ENCODE measurements at places on chromosomes 12 and 14.

DNA sequence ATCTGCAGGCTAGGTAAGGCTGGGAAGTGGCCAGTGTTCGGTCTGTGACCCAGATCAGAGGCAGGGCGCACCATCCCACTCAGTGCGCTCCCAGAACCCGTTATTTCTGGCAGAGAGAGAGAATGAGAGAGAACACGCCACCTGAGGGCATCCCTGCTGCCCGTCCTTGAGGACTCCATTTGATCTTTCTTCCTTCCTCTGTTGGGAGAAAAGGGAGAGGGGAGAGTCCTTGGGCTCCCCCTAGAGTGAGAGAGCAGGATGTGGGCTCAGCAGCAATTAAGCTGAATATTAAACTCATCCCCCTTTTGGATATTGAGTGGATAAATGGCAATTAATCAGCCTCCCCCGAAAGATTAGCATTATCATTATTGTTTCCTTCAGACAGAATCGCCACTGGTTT, 70.6 kb downstream of the IFT43 start:
- DNase-seq, result no peak

DNA sequence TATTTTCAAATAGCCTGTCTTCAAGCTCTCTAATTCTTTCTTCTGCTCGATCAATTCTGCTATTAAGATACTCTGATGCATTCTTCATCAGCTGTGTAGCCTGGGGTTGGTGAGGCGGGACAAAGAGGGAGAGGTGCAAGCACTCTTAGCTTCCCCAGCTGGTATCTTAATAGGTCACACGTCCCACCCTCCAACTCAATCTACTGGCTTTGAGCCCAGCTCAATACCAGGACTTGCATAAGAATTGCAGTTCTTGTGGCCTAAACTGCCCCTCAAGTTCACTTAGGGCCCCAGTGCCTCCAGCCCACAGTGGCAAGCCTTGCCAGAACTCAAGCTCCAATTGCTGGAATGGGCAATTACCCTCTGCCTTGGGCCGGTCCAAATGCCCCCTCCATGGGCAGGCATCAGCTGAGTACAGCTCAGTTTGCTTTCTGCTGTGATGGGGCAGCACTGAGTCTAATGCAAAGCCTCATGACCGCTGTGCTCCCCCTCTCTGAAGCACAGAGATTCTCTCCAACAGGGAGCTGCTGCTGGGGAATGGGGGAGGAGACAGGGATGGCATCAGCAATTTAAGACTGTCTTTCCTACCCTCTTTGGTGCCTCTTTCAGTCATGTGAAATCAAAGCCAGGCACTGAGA, 5.6 kb upstream of the SPATA7 start:
- no peak for DNase-seq

DNA sequence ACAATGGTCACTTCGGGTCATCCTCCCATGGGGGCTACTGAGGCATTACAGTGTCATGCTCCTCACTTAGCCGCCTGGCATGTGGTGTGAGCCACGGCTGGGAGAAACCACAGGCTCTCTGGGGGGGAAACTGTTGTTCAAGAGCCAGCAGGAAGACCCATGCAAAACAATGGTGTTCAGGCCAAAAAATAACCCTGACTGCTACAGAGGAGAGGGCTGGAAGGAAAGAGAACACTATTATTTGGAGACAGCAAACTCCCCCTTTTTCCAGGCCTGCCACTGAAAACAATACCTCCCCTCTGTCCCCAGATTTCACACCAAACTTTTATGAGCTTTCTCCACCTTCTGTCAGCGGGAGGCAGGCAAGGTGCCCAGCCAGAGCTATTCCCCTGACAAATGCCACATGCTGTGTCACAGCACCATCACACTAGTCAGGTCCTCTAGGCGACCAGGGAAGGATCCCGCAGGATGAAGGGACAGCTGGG, 83.7 kb downstream of the CHGA start:
- no peak for DNase-seq

- DNase-seq, result no peak
These were observed 4.7 kb downstream of the PIGH start for GRCh38 chr14:67595392-67595791.

DNA sequence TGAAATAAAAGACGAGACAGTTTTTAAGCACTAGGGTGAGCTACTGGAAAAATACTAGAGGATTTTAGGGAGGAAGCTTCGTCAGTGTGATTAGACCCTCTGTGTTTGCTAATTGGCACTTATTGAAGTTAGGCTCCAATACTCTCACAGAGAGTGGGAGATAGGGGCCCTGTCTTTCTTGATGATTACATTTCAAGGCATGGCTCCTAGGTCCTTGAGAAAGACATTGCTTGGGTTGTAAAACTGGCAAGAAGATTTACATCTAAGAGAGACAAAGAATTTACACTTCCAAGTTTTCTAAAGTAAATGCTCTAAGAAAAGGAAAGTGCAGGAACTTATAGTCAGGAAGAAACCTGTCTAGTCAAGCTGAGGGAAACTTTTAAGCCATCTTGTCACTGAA, 183.2 kb downstream of the C12orf50 start:
- DNase-seq, result no peak

DNA sequence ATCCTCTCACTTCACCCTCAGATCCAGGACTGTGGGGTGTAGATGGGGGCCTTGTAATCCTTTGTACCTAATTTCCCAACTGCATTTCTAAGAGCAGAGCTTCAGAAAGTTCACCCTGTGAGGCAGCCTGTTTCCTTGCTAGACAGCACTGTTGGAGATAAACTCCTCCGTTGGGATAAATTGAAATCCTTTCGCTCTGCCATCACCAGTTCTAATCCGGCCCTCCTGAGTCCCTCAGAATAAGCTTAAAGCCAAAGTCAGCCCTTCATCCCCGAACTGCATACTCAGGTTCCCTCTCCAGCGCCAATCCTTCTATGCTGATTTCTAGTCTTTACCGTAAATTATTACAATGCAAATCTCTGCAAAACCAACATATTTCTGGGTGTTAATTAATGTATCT, 114.7 kb downstream of the PRMT8 start:
- DNase-seq, result no peak

- DNase-seq, result peak; percentile 78
These were observed at the start of gene ALG10 for GRCh38 chr12:34022079-34022830. Gene ALG10, plus strand, starts transcription at chr12:34022496. Its CDS starts 104 bp downstream, at chr12:34022600.

- no peak for DNase-seq
These were observed 23.2 kb upstream of the APOF start for GRCh38 chr12:56385873-56386272.

DNA sequence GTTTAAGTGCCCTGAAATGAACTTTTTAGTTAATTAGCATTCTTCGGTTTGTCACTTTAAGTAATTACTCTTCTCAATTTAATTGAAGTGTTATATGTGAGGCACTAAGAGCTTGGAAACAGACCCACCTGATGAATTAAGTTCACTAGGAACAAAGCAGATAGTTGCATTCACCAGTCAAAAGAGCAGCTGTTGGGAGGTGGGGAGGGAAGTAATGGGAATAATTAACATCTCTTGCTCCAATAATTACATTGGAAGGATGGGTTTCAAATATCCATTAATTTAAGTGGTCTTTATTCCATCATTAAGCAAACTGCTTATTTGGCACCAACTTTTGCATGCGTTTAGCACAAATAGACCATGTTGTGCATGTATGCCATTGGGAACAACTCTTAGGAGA, 667.2 kb downstream of the GALC start:
- no peak for DNase-seq

- no peak for DNase-seq
These were observed 23.2 kb downstream of the MAPK1IP1L start for GRCh38 chr14:55074662-55075061.

DNA sequence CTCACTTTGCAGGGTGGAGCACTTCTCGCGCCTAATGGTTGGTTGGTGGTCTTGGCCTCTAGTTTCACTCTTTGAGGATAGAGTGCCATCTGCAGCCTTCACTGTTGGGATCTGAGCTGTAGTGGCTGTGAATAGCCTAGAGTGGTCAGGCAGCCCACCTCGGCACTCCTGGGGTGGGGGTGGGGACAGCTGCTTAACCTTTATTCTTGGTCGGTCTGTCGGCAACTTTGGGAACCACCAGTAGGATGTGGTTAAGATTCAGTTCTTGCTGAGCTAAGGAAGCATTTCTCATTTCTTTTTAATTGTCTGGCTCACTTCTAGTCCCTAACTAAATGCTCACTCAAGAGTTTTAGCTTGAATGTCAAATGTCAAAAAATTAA, 21.1 kb downstream of the TMBIM6 start:
- DNase-seq, result no peak

- DNase-seq, result peak; percentile 83
These were observed 22.0 kb upstream of the NUDT14 start for GRCh38 chr14:105203057-105203531.

DNA sequence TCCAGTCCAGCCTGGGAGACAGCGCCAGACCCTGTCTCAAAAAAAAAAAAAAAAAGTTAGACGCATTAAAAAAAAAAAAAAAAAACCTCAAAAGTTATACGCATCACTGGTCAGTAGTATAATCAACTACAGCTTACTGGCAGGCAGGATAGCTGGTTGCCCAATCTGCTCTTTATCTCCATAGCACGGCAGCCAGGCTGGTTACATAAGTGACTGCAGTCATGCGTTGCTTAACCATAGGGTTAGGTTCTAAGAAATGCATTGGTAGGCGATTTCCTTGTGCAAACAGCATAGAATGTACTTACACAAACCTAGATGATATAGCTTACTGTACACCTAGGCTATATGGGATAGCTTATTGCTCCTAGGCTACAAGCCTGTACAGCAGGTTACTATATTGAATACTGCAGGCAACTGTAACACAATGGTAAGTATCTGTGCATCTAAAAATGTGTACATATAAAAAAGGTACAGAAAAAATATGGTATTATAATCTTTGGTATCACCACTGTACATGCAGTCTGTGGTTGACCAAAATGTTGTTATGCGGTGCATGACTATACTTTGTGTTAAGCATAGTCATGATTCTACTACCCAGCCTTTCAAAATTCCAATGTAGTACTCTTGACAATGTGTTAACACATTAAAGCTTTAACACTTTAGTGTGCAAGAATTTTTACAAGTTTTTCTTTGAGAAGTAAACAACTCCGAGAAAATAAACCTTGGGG, 8.1 kb downstream of the L2HGDH start:
- no peak for DNase-seq

DNA sequence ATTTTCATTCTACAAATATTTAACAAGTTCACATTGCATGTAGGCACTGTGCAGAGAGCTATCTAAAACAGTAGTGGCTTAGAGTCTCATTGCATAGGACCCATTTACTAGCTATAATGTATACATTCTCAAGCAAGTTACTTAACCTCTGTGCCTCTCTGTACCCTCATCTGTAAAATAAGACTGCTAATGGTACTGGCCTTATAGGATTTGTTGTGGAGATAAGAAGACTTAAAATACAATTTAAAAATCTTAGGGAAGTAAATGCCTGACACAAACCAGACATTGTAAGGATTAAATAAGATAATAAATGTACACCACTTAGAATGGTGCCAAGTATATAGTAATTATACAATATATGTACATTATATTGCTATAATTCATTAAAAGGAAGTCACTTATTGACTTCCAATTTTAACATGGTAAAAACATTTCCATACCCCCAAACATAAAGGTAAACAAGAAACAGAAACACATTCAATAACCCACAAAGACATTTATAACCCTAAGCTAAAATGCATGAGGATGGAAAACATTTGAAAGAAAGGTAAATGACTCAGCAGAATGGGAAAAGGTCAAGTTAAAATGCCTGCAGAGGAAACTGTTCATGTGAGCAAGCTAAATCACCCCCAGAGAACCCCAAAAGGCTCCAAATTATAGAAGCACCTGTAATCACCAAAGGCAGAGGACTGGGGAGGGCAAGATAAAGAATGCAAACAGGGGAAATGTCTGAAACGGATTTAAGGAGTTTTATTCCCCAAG, 30.8 kb downstream of the RPS6KA5 start:
- no peak for DNase-seq

GRCh38 chr12:129607756-129608155, 296.1 kb downstream of the TMEM132D start:
- DNase-seq, result no peak

DNA sequence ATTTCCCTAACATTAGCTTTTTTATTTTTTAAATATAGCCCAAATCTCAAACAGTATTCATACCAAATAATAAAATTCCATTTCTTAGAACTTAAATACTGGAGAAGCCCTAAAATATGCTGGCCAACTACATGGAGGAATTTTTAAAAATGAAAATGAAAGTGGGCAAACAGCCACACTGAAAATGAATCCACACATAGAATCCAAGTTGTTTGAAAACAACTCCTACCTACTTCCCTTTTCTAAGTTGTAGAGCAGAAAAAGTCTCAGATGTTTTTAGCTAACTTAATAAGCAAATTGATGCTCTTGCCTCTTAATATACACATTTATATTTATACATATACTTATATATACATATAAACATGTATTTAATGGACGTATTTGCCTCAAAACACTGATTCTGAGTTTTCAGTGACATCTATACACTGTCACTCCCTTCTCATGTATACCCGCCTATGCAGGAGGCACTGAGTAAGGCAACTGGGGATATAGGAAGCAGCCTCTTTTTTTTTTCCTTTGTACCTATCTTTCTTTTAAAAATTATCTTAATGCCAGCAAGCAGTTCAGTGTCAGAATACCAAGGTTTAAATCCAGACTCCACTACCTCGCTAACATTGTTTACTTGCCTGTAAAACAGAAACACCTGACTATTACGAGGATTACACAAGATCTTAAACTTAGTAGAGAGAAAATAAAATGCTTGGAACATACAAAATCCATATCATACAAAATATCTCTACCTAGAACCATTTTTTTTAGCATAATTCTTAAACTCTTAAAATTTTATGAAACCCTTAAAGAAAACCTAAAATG, 13.3 kb downstream of the DICER1 start:
- DNase-seq, result no peak

DNA sequence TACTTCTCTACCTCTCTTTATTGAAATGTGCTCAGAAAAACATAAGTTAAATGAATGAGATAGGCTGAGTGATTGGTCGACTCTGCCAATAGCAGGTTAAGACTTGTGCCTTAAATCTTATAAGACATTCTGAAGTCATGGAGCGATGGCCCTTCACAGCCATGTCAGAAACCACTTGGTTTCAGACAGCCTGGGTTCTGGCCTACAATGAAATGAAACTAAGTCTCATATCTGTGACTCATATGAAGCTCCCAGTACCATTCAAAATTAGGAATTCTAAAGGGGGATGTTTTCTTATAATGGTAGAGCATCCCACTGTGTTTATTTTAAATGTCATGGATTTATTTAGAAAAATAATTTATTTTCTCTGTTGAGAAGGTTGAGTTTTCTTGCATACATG, 42.6 kb downstream of the PLXNC1 start:
- DNase-seq, result no peak

DNA sequence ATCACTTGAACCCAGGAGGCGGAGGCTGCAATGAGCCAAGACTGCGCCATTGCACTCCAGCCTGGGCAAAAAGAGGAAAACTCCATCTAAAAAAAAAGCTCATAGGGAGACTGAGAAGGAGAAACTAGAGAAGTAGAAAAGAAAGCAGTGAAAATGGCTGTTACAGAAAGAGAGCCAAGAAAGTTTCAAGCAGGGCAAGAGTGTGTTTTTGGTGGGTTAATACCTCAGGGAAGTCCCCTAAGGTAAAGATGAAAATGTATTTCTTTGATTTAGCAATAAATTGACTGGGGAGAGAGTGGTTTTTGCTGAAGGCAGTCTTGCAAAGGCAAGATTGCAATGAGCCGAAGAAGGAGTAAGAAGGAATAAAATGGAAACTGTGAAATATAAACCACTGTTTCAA, 10.0 kb upstream of the DUSP16 start:
- no peak for DNase-seq

GRCh38 chr14:31229638-31230572, 22.3 kb upstream of the HECTD1 start:
- DNase-seq, result no peak

- DNase-seq, result peak; percentile 16
These were observed 127.1 kb downstream of the FIGNL2 start for GRCh38 chr12:51721282-51721940.

GRCh38 chr12:52213564-52214420, 19.3 kb upstream of the KRT7 start:
- DNase-seq, result peak; percentile 75

GRCh38 chr14:89648510-89648909, 231.5 kb upstream of the FOXN3 start:
- no peak for DNase-seq

Measured in stimulated activated effector memory CD8-positive, alpha-beta T cell treated with anti-CD3 and anti-CD28 coated beads, Interleukin-12 subunit alpha, Interleukin-12 subunit beta, amount 100 ng/mL, for 72 hours (primary cell).